Memory B cell (primary cell): ENCODE measurements at places on chromosomes 3 and 15.
A peak's percentile ranks its signal among the peaks of the same experiment; 100 is the strongest.

GRCh38 chr3:100160521-100160920 lies 46.2 kb upstream of the FILIP1L start:
- DNase-seq, result no peak

DNA sequence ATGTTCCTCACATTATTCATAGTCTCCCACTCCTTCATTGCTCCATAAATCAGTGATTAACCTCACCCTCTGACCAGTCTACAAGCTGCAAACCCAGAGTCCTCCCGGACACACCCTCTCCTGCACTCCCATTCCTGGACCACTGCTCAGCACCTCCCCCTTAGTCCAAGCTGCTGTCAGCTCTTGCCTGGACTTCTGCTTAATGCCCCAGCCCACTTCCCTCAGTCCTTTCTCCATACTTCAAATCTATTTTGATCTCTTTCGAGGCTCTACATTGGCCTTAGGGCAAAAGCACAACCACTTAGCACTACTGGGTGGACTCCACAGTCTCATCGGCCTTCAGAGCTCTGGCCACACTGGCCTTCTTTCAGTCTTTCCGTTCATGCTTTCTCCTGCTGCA lies 79.4 kb upstream of the FAM98B start:
- DNase-seq, result no peak

DNA sequence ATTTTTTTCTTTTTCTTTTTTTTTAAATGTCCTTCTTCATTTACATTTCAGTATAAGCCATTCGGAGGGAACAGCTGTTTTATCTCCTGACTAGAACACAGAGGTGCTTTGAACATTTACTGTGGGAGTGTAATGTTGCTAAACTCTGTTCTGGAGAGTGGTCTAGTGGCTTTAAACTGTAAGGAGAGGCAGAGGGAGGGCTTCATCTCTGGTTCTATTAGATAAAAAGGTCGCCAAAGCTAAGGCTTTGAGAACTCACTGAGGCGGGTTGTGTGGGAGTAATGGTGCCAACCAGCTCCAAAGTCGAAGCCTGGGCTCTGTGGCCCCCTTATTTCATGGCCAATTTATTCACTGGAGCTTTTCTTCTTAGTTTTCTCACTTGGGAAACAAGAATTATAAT lies 133.2 kb downstream of the ANXA2 start:
- DNase-seq, result no peak

GRCh38 chr15:81183439-81183775 lies 13.3 kb upstream of the IL16 start:
- DNase-seq, result no peak

DNA sequence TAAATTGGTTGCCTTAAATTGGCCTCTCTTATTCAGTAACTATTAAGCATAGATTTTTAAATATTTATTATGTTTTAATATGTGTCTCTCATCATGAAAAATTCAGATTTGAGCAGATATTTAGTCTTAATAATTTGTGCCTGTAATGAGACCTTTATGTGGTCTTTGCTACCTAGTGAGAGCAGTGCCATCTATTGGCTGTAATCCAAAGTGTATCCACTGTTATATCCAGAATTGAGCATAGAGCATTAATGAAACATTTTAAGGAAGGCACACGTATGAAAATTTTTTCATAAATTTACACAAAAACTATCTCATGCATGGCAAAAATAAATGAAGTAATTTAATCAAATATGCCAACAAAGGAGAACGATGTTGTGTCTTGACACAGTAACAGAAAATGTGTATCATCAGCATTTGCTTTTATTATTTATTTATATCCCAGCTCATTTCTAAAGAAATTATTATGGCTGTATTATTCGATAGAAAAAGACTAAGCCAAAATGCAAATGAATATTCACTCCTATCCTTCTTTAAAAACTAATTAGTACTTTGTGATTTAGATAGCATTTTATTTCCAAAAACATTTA lies 203.5 kb downstream of the RSRC1 start:
- DNase-seq, result no peak

- peak; percentile 65 for DNase-seq
These were observed 9.2 kb upstream of the SEMA4B start for GRCh38 chr15:90191794-90192509.

GRCh38 chr3:13827256-13827655 lies 52.6 kb downstream of the WNT7A start:
- no peak for DNase-seq

GRCh38 chr3:171173736-171174135 lies 147.2 kb upstream of the SLC2A2 start:
- no peak for DNase-seq

- DNase-seq, result no peak
These were observed 141.6 kb upstream of the ARHGEF26 start for GRCh38 chr3:153979418-153980251.

DNA sequence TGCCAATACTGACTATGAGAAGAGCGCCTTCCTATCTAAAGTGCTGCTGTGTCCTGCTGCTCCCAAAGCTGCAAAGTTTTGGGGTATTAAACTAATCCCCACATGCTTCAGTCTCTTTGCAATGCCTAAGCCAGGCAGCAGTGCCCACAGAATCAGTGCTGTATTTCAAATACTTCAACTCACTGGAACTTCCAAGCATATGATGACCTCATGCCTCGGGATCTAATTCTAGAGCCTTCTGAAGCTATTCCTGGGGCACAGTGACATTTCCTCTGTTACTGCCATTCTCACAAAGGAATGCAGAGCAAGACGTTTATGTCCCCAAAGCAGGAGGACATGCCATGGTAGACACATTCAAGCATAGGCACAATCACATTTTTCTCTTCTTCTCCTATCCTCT lies 78.5 kb downstream of the CD200 start:
- no peak for DNase-seq

DNA sequence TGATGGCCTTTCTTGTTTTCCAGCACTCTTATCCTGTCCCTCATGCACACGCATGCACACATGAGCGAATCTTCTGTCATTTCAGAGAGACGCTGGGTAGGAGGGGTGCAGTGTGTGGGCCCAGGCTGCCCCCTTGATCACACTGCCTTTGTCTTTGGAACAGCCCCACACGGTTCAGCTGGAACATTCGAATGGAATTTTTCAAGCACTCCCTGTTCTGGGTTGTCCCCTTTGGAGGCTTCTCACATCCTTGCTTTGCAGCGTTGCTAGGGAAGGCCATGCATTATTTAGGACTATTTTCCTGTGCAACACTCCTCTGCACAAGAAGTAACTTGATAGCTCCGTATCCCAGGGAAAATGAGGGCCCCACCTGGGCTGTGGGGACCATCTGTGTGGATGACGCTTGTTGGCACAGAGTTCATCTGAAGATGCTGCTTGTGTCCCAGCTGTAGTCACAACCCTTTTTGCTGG lies 78.4 kb downstream of the SPSB4 start:
- no peak for DNase-seq

- no peak for DNase-seq
These were observed 555 bp downstream of the TM2D3 start for GRCh38 chr15:101651554-101652097.

GRCh38 chr15:33163816-33164215 lies 30.7 kb downstream of the FMN1 start:
- no peak for DNase-seq

- no peak for DNase-seq
These were observed 9.0 kb downstream of the TGM4 start for GRCh38 chr3:44883213-44883955.

DNA sequence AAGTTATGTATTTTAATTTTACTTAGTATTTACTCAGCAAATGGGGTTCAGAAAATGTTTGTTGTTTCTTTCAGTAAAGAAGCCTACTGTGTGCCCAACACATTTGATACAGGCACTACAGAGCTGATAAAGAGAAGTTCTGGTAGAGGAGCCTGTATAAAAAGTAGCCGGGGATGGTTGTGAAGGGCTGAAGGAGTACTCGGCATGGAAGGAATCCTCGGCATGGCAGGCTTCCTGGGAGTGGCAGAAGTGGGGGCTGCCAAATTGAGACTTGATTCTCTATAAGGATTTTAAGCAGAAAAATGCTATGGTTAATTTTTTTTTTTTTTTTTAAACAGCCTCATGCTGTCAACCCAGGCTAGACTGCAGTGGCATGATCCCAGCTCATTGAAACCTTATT lies 9.3 kb downstream of the ARL13B start:
- DNase-seq, result no peak

GRCh38 chr3:174423936-174424335 lies 435.2 kb upstream of the NAALADL2 start:
- no peak for DNase-seq

DNA sequence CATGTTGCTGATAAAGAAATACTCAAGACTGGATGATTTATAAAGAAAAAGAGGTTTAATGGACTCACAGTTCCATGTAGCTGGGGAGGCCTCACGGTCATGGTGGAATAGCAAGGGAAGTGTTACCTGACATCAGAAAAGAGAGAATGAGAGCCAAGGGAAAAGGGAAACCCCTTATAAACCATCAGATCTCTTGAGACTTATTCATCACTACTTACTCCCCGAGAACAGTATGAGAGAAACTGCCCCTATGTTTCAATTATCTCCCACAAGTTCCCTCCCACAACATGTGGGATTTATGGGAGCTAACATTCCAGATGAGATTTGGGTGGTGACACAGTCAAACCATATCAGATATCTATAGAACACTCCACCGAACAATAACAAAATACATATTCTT lies 904.6 kb downstream of the PDCD6IP start:
- DNase-seq, result no peak

- no peak for DNase-seq
These were observed 90.5 kb downstream of the LRRC3B start for GRCh38 chr3:26713091-26713490.

DNA sequence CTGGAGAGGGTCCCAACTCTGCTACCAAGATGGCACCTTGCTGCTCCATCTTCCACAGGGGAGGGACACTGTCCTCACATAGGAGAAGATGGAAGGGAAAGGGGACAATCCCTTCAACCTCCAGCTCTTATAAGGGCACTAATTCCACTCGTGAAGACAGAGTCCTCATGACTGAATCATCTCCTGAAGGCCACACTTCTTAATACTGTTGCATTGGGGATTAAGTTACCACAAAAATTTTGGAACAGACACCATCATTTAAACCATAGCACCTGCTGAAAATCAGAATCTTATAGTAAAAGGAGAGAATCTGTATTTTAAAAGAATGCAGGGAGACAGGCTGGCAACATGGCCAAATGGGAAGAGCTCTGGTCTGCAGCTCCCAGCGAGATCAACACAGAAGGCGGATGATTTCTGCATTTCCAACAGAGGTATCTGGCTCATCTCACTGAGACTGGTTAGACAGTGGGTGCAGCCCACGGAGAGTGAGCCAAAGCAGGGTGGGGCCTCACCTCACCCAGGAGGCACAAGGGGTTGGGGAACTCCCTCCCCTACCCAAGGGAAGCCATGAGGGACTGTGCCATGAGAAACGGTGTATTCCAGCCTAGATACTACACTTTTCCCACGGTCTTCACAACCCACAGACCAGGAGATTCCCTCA lies 69.4 kb upstream of the LIPC start:
- no peak for DNase-seq

DNA sequence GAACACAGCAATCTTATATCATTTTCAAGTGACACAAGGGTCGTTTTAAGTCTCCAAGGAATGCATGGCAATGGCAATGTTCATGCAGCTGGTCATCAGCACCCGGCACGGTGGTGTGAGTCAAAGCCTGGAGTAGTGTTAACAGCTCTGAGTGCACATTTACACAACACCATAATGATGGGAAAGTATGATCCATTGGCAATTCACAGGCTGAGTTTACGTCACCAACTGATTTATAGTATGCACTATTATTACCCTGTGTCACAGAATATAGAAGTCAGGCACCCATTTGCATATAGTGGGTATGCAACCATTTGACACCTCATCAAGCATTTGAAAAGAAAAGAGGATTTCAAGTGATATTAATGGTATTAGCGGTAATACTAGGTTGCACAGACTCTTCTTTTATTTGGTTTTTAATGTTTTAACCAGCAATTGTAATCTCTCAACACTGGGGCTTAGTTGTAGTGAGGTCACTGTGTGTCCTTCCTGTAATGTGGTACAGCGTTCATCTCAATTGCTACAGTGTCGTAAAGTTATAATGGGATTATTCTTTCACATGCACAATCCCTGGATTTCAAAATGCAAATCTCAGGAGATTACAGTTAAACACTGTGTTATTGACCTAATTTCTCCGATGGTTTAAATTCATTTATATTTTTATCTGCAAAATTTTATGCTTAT lies 113.8 kb downstream of the C3orf38 start:
- DNase-seq, result no peak

GRCh38 chr3:149658744-149659497 lies 1.1 kb upstream of the WWTR1 start:
- no peak for DNase-seq

DNA sequence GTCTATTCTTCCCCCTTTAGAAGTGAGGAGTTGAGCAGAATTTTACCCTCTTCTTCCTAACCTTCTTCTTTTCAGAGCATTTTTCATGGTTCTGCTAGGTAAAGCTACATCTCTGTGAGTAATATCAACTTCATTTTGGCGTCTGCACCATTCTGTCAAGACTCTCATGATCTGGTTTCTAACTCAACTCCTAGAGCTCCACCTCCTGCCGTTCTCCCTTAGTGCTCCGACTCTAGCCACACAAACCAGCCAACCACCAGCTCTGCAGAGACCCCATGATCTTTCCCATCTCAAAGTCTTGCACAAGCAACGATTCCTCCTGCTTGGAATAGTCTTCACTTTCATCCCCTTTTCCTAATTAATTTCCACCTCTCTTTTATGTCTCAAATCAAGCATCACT lies 193.9 kb upstream of the TMC3 start:
- no peak for DNase-seq

DNA sequence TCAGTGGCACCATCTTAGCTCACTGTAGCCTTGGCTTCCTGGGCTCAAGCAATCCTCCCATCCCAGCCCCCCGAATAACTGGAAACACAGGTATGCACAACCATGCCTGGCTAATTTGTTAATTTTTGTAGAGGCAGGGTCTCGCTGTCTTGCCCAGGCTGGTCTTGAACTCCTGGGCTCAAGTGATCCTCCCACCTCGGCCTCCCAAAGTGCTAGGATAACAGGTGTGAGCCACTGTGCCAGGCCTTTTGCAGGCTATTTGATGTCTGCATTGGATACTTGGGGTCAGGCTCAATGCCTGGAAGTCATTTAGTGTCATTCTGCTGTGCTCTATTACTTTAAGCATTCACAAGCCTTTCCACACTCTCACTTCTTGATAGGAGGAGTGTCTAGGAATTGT lies 17.6 kb downstream of the LIMD1 start:
- DNase-seq, result no peak

DNA sequence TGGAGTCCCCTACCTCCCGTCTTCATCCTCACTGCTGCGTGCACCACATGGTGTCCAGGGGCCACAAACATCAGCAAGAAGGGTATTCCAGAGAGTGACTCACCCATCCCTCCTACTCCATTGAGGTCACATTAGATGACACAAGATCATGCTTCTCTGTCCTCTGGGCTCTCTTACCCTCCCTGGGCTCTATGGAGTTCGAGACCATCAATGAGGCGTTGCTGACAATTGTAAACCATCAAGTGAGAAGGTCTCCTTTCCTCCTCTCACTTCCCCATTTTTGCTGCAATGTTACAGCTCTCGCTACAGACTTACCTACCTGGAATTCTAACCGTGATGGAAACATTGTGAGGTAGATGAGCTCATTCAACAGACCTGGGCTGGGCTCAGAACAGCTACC lies 51.7 kb downstream of the HMCES start:
- DNase-seq, result no peak

- no peak for DNase-seq
These were observed 25.9 kb downstream of the RAD18 start for GRCh38 chr3:8937064-8938020.
